ENCODE measurements at places on chromosomes 1 and 21.

DNA sequence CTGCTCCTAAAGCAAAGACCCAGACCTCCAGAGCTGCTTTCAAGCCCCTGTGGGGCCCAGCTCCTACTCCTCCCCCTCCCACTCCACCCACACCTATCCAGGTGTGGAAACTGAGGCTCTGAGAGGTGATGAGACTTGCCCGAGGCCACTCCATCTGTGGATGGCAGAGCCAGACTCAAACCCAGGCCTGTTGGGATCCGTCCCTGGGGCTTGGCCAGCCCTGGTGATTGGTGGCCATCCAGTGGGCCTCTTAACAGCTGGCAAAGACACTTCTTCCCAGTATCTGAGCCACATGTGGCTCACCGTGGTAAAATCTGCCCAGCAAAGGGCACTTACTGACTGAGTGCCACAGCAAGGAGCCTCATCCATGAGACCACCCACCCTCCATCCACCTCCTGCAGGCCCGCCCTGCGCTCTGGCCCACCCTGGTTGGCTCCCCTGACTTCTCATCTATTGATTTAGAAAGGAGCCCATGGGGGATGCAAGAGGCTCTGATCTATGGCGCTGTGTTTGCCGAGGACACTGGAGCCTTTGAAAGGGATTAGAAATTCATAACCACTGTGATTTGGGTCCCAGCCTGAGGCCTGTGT, 398.5 kb downstream of the PTPRU start:
- no peak for DNase-seq

GRCh38 chr21:41277846-41278245, 38.8 kb upstream of the FAM3B start:
- no peak for DNase-seq

DNA sequence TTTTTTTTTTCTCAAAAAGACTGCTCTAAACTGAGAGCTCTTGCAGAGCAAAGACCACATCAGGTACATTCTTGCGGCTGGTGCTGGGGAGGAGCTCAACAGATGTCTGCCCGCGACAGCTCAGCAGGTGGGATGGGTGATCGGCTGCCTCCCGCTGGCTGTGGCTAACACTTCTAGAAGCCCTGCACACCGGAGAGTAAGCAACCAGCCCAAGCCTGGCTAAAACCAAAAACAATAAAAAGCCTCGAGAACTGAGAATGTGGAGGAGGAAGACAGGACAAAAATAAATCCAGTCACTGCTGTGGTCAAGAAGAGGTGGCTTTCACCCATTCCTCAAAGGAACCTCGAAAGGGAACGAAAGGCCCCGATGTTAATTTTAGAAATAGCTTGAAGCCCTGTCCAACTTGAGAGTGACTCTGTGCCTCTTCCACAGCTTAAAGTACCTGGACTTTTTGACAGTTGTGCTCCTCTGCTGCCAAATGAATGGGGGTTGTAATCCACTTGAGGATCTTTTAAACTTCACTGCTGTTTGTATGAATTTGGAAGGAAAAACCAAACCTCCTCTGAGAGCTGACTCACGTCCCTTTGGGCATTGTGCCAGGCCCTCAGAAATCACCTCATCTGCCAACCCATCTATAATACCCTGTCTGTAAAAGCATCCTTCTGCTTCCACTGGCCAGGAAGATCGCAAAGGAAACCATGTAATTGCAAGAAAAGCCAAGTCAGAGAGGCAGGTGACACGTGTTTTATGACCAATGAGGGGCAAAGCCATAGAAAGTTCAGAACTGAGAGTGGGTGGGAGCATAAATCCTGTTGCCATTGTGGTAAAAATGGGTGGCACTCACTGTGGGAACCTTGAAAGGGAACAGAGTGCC, 78.6 kb downstream of the KCNN3 start:
- DNase-seq: peak; percentile 85

DNA sequence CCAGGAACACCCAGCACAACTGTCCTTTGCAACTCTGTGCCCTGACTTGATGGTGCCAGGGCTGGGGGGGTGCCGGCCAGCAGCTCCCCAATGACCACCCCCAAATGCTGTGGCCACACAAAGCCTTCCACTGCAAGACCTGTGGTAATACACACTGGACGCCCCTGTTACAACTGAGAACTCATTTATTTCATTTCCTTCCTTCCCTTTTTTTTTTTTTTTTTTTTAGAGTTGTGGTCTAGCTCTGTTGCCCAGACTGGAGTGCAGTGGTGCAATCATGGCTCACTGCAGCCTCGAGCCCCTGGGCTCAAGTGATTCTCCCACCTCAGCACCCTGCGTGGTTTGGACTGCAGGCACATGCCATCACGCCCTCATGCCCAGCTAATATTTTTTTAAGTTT, 25.2 kb downstream of the TP73 start:
- DNase-seq: no peak

GRCh38 chr1:43995984-43996732, 4.8 kb downstream of the CCDC24 start:
- no peak for DNase-seq

- no peak for DNase-seq
These were observed 34.3 kb upstream of the PTGFRN start for GRCh38 chr1:116875391-116875790.

- DNase-seq: no peak
These were observed 187.6 kb upstream of the FAM78B start for GRCh38 chr1:166354406-166354805.

DNA sequence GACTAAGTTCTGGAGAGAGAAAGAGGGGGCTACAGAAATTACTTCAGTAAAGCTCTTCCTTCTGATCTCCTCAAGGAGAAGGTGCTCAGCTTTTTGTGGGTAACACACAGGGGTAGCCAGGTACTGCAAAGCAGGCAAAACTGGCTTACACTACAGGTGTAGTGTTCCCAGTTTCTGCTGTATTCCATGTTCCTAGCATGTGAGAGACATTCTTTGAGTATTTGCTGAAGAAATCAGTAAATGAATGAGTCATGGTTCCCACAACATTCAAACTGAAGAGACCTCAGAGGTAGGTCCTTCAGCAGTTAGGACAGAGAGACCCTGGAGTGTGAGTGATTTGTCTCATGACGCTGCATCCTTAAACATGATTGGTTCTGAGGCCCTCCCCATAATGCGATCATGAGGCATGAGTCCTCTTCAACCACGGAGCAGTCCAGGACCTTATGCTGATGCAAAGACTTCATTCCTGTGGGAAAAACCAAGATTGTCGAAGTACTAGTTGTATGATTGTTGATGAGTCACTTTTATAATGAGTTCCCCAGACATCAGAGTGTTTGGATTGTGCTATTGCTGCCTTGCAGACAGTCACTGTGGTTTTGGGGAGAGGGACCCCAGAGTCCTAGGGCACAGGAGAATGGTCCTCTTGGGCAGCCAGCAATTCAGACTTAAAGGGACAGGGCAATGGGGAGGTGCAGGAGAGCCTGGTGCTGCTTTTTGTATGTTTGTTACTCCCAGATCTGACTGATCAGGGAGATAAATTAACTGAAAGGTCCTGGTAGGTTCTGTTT, 2.7 kb upstream of the OR10J4 start:
- DNase-seq: no peak

DNA sequence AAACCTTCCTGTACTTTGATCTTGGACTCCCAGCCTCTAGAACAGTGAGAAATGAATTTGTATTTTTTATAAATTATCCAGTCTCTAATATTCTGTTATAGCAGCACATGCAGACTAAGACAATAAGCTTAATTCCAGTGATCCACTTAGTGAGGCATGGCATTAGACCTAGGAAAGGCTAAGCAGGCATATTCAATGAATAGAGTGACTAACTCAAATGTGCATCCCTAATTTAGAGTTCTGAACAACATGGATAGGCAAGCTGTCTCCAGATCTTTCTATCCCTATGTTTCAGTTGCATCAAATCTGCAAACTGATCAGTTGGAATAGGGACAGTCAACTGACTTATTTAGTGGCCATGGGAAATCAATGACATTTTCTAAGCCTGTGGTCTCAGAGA, 4.3 kb upstream of the ERICH3 start:
- DNase-seq: no peak

DNA sequence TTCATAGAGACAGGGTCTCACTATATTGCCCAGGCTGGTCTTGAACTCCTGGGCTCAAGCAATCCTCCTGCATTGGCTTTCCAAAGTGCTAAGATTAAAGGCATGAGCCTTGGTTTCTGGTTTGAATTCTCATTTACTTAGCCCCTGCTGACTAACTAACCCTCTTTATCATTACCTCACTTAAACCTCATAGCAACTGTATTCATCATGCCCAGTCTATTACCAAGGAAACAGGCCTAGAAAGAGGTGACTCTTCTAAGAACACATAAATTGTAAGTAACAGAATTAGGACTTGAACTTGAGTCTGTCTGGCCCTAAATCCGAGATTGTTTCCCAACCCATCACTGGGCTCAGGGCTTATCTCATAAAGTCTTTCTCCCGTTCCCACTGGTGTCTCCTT, 44.2 kb downstream of the TMEM53 start:
- no peak for DNase-seq

GRCh38 chr1:76005765-76006164, 68.8 kb upstream of the ST6GALNAC3 start:
- no peak for DNase-seq

- no peak for DNase-seq
These were observed 12.4 kb downstream of the ALX3 start for GRCh38 chr1:110057963-110058518.

DNA sequence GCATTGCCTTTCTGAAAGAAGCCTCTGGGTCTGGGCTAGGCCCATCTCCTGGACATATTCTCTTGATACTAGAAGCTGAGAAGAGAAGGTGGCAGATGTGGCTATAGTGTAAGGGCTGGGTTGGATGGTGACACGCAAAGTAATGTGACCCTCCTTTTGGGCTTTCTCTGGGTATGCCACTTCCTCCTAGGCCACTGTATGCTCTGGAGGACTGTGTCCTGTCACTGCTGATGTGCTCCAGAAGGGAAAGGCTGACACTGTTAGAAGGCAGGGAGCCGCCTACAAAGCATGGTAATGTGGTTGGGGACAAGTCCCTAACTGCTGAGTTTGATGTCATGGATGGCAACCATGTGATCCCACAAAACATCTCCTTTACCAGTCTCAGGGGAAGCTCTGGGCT, 112.1 kb downstream of the BCAR3 start:
- no peak for DNase-seq

- no peak for DNase-seq
These were observed 15.3 kb downstream of the CHRNB2 start for GRCh38 chr1:154582885-154583284.

DNA sequence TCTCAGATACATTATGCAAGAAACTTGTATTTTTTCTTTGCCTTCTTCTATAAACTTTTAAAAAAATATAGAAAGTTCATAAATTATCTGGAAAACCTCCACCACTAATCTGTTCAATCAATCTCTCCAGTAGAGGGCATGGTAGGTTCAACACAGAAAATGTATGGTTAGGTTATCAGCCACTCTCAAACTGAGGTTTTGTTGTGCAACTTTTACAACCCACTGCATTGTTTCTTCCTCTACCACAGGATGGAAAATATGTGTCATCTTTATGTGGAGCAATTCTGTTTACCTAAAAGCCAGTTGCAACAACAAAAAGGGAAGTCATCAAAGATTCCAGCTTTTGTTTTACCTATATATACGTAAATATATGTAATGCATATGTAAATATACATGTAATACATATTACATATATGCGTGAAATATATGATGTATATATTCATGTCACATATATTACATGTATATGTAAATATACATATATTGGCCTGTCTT, 3.0 kb upstream of the RGS2 start:
- DNase-seq: peak; percentile 84

DNA sequence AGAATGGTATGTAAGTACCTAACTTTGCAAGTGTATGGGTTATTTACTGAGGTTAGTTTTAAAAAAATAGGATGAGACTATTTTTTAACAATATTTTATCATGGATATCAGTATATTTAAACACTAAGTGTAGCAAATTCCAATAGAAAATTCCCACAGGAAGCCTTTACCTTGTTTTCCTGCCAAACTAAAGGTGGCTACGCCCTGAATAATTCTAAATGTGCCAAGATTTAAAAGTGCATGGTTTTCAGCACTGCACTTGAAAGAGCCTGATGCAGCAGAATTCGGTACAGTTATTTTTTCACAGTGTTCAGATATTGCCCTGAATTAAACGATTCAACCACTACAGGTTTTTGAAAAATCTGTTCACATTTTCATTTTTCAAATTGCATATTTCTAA, 1622.8 kb upstream of the B3GALT2 start:
- DNase-seq: no peak

- no peak for DNase-seq
These were observed 11.6 kb downstream of the BSND start for GRCh38 chr1:55010194-55010886.

- peak; percentile 49 for DNase-seq
These were observed 898 bp upstream of the TMEM200B start for GRCh38 chr1:29124366-29125236.

GRCh38 chr21:44716984-44717383, 5.6 kb upstream of the TSPEAR start:
- no peak for DNase-seq

DNA sequence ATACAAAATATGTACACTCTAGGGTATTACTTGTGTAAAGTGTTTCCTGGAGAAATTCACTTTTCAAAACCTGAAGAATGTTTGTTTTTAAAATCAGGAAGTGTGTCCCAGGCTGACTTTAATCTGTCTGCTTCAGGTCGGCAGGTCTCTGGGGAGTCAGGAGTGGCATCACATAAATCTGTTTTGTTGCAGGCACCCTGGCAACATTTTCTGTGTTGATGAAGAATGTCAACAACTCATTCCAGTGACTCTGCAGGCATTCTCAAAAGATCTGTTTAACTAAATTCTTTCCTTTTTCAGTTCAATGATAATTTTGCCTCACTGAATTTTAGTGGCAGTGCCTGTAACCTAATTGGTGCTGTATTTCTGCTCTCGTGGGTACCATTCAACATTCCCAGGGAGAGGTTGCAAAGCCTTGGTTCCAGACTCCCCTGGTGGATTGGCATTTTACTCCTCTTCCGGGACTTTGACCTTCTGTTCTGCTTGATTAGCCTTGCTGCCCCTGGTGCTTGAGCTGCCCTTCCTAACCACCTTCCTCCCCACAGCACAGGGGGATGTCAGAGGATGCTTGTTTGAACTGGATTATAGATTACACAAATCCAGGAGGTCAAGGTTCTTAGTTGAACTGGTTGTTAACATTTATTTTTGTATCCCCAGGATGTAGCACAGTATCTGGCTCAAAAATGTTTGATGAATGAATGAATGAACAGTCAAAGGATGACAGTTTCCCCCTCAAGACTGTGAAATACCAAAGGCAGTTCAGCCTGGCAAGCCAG, 55.4 kb upstream of the LPGAT1 start:
- no peak for DNase-seq

GRCh38 chr1:86085741-86086409, 70.7 kb downstream of the COL24A1 start:
- DNase-seq: no peak

- peak; percentile 65 for DNase-seq
These were observed 587.3 kb downstream of the PTPRC start for GRCh38 chr1:199226163-199226562.

All from CD4-positive, alpha-beta T cell treated with Interferon alpha-2 for 1 hour (primary cell).